ENCODE measurements at places on chromosomes 7 and 10. TPM values are rescaled to one million over a fixed set of nuclear protein-coding genes. Genes with fewer than 3 reads are reported as not detected.

Gene MUC3A
- not detected for total RNA-seq

Gene ACSM6
- total RNA-seq = not detected

Gene BHLHA15
- total RNA-seq = not detected

Gene EMX2
- total RNA-seq = not detected

Gene LRIT2
- total RNA-seq = not detected

Gene OR2A1
- total RNA-seq = not detected

Gene CFTR
- total RNA-seq = 0.21 TPM

Gene MMP21
- not detected for total RNA-seq

Gene CH25H
- 1.7 TPM for total RNA-seq

Gene CHAT
- not detected for total RNA-seq

Gene LOXL4
- total RNA-seq = 3.7 TPM

Gene EIF4EBP2
- total RNA-seq = 35.4 TPM
